ENCODE measurements at places on chromosomes 2 and 18. TPM values are rescaled to one million over a fixed set of nuclear protein-coding genes. Genes with fewer than 3 reads are reported as not detected.

DNA sequence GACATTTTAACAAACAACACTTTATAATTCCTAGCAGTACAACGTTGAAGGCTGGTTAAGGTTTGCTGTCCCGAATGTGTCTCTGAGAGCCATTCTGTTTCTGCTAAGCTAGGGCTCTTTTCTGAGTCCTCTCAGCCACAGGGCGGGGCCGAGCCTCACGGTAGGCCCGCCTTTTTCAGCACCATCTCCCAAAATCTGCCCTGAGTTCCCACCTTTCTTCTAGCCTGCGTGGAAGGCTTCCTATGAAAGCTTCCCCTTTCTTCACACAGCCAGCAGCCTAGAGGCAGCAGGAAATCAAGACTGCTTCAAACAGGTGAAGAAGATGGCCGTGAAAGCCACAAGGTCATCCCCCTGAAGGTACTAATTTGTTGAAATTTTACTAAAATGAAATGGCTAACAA, 255.5 kb downstream of the CDH2 start:
- DNase-seq, result no peak

- DNase-seq, result no peak
Observed at GRCh38 chr18:48263914-48264902, 145.0 kb downstream of the ZBTB7C start.

DNA sequence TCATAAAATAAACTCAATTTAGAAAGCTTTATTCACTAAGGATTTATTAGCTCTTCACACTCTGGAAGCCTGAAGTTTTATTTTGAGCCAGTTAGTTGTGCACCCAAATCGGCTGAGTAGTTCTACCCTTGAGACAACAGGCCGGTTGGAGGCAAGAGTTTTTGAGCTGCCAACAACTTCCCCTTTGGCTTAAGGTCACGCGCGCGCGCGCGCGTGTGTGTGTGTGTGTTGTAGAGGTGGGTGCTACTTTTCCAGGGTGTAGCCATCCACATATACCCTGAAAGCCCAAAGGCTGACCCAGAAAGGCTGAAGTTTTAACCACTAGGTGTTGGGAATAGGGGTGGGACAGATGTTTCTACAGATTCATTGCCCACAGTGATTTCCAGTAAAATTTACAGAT, 150.2 kb upstream of the LHCGR start:
- no peak for DNase-seq

GRCh38 chr2:239087046-239087710, 239.3 kb downstream of the TWIST2 start:
- no peak for DNase-seq

GRCh38 chr18:1811282-1811681, 760.0 kb downstream of the METTL4 start:
- DNase-seq, result no peak

DNA sequence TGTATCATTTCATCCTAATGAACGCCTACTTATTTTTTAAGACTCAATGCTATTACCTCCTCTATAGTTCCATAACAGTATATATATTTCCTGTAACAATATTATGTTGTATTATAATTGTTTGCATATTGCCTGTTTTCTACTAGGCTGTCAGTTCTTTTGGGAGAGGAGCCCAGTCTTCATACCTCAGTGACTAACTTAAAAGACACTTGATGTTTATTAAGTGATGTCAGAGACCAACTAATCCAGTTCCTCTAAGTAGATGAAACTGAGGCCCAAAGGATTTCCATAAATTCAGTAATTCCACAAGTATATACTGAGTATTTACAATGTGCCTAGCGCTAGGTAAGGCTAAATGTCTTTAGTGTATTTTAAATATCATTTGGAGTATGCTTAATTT, 48.9 kb upstream of the AAK1 start:
- no peak for DNase-seq

Gene ONECUT2
- total RNA-seq, result 0.87 TPM

DNA sequence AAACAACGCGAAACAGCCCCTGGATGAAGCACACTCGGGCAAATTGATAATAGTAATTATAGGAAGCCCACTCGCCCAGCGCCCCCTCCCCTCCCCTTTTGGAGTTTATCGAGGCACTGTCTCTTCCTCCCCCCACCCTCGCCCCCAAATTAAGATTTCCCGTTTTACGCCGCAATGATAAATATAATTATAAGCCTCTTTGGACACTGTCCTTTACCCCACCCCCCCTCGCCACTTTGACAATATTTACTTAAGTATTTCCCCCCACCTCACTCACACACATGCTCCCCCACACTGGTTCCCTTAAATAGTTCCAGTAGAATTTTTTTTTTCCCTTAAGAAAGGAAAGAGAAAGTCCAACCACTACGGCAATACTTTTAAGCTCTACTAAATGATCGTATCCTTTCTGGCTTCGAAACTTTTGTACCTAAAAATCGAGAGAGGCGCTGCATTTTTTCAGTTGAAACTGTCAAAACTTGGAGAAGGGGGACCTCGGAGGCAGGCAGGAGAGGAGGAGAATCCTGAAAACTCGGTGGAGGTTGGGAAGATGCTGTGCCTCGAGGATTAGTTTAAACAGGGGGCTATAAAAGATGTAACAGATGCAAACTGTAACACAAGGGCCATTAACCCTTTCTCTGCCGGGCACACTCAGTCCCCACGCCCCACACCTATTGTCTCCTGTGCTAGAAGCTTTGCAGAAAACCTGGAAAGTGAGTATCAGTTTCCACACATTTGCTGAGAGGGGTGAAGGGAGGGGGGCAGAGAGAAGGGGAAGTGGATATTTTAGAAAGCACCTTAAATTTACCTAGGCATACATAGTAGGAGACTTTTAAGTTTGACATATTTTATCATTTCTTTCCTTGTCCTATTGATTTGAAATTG, 1.8 kb downstream of the ZEB2 start:
- no peak for DNase-seq

Gene SYT4
- total RNA-seq, result 1.4 TPM

DNA sequence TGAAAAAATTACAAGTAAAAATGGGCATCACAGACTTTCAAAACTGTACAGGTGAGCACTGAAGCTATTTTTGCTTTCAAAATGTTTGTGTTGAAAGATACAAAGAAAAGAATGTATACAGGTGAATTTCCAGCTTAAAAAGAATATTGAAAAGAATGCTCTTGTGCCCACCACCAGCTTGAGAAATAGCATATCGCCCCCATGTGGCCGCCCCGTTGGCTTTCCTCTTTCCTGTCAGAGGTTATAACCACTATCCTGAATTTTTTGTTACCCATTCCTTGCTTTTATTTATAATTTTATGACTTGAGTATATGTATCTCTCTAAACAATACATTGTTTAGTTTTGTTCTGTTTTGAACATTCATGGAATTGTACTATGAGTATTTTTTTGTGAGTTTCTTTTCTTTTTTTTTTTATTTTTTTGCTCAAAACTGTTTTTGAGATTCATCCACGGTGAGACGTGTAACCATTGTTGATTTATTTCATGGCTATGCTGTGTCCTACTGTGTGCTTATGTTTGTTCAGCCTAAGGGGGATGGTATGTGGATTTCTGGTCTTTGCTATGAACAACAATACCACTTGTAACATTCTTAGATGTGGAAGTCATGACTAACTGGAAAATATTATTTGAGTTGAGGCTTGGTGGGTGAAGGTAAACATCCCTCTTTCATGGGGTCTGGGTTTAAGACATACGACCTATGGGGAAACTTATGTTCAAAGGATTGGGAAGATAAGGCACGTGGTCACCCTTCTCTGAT, 11.6 kb downstream of the TRPM8 start:
- DNase-seq, result peak; percentile 67

GRCh38 chr2:41488888-41489287, 558.9 kb upstream of the PKDCC start:
- no peak for DNase-seq

Gene ELOA2
- total RNA-seq, result not detected

DNA sequence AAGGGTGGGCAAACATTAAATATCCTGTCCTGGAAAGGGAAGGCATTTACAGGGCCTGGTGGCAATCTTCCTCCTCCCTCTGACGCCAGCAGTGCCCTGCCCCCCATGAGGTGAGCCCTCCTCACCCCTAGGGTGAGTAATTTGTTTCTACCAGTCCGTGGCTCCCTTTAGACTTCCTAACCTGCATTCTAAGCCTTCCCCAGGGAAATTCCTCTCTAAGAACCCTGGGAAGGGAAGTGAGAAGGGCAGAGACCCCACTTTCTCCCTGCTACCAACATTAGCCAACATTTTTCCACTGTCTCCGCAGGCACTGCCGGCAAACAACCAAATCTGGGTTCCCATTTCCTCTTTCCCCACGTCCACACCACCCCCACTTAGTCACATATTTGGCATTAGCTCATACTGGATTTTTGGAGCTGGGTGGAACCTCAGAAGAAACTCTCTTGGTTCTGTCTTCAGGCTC, 69.3 kb downstream of the NRP2 start:
- no peak for DNase-seq

GRCh38 chr2:133705287-133705686, 137.0 kb upstream of the NCKAP5 start:
- no peak for DNase-seq

- DNase-seq, result no peak
Observed at GRCh38 chr2:239625971-239626734, 225.3 kb upstream of the HDAC4 start.

GRCh38 chr2:201116959-201117734, 1.2 kb downstream of the CFLAR start:
- no peak for DNase-seq

DNA sequence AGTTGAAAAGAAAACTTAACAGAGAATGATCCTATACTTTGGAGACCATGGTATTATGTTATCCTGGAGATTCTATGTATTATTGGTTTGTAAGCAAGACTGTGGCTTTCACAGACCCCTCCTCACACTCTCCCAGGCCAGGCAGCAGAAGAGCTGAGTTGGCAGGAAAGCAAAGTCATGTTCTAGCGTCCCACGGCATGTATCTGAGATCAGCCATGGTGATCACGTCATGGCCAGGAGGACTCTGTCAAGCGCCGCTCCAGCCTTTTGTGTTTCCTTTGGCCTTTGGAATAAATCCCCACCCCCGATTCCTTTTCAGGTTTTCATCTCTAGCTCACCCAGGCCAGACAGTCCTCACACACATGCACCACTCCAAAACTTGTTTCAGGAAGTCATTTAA, 39.1 kb downstream of the LRRC30 start:
- no peak for DNase-seq

Gene KHK
- 17.4 TPM for total RNA-seq

Data from WTC11 (cell line).